NCI-H1105 (cell line): ENCODE measurements at places on chromosomes 3 and 15.
A peak's percentile ranks its signal among the peaks of the same experiment; 100 is the strongest.

DNA sequence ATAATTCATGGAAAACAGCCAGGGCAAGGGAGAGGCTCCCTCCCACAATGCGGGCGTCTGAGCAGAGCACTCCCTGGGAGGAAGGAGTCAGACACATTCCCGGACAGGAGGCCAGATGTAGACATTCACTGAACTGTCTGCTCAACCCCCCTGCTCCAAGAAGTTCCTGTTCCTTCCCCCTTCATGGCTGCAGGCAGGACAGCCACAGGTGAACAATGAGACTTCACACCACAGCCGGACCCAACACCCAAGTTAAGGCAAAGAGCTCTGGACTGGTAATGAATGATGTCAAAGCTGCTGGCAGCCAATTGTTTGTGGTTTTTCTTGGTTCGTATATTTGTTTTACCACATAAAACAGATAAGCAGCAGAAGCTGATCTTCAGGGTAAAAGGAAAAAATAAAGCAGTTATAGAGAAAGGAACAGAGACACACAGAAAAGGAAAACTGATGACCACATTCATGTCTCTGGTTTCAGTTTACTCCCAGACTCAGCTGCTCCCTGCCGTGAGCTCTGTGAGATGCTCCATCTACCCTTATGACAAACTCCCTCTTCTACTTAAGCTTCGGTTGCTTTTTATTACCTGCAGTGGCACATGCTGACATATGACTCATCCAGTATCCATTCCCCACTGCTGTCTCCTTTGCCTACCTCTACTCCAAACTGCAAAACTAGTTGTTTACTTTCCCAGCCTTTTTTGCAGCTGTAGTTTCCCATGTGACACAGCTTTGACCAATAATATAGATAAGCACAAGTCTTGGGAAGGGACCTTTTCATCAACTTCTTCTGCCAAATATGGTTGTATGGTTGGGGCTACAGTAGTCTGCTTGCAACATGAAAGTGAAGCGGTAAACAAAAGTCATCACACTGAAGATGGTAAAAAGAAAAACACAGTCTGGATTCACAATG lies 33.1 kb downstream of the DZIP1L start:
- DNase-seq, result no peak

DNA sequence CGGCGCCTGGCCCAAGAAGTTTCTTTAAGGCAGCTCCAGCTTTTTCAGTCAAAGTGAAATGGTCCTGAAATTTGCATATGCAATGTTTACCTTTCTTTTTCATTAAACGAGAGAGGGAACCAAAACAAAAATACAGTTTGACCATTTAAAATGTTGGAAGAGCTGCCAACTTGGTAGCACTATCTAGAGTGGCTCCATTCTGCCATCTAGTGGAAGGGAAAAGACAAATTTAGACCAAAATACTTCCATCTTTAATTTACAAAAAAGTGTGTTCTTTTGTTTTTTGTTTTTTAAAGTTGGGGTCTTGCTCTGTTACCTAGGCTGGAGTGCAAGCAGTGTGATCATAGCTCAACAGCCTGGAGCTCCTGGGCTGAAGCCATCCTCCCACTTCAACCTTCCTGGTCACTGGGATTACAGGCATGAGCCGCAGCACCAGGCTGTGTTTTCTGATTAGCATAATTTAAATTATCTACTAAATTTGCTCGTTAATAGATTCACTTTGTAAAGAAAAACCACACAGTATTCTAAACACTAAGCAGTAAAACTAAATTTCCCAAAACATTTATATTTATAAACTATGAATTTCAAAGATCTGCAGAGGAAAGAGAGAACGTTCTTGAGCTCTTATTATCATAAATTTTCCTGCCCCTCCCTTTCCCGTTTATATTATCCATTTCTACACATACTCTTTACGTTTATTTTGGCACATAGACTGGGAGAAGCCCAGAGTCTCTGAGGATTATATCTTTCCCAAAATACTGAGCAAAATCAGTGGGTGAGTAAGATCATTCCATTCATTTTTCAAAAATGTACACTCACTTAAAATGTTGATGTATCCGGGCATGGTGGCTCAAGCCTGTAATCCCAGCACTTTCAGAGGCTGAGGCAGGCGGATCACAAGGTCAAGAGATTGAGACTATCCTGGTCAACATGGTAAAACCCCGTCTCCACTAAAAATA lies 15.4 kb upstream of the RFC4 start:
- peak; percentile 54 for DNase-seq

- no peak for DNase-seq
Measured at GRCh38 chr15:56199038-56199437, 44.6 kb downstream of the RFX7 start.

DNA sequence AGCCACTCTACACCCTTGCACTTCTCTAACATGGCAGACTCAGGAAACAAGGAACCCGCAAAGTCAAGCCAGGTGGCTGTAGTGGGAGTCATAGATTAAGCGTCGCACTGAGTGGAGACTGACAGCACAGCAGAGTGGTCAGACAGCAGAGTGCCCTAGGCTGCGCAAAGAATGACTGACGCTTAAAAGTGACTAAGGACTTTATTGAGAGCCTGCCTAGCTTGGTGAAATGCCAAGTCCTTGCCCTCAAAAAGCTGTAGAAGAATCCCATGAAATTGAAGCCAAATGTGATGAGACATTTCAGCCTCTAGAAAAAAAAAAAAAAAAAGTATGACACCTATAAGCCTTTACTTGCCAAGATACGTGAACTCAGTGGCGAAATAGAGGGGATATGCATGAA lies 30.2 kb downstream of the NCEH1 start:
- DNase-seq, result no peak

DNA sequence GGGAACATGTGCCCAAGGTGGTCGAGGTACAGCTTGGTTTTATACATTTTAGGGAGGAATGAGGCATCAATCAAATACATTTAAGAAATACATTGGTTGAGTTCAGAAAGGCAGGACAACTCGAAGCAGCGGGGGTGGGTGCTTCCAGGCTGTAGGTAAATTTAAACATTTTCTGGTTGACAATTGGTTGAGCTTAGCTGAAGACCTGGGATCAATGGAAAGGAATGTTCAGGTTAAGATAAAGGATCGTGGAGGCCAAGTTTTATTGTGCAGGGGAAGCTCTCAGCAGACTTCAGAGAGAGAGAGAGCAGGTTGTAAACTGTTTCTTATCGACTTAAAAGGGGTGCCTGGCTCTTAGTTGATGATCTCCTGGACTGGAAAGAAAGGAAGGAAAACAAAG lies 11.3 kb downstream of the CPN2 start:
- no peak for DNase-seq

GRCh38 chr3:9826815-9827573 lies 16.8 kb downstream of the RPUSD3 start:
- DNase-seq, result no peak

GRCh38 chr3:16720367-16720940 lies 115.2 kb upstream of the DAZL start:
- no peak for DNase-seq

- no peak for DNase-seq
Measured at GRCh38 chr3:187522890-187523289, 147.3 kb downstream of the SST start.

GRCh38 chr3:39524107-39524506 lies 56.6 kb downstream of the MOBP start:
- DNase-seq, result no peak

DNA sequence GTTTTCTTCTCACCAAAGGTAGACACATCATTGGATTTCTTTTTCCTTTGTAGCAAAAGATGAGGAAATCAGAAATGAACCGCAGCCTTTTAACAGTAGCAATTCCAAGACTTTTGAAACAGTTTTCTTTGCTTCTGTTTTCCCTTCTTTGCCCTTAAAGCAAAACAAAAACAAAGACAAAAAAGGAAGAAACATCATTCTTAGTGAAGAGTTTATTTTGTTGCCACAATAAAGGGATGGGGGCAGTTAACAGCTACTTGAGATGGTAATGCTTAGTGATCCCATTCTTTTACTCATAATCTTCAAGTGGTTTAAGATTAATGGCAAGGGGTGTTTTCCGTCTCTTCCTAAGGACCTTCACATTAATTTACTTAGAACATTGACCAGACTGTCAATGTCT lies 218.8 kb downstream of the MEIS2 start:
- DNase-seq, result no peak

DNA sequence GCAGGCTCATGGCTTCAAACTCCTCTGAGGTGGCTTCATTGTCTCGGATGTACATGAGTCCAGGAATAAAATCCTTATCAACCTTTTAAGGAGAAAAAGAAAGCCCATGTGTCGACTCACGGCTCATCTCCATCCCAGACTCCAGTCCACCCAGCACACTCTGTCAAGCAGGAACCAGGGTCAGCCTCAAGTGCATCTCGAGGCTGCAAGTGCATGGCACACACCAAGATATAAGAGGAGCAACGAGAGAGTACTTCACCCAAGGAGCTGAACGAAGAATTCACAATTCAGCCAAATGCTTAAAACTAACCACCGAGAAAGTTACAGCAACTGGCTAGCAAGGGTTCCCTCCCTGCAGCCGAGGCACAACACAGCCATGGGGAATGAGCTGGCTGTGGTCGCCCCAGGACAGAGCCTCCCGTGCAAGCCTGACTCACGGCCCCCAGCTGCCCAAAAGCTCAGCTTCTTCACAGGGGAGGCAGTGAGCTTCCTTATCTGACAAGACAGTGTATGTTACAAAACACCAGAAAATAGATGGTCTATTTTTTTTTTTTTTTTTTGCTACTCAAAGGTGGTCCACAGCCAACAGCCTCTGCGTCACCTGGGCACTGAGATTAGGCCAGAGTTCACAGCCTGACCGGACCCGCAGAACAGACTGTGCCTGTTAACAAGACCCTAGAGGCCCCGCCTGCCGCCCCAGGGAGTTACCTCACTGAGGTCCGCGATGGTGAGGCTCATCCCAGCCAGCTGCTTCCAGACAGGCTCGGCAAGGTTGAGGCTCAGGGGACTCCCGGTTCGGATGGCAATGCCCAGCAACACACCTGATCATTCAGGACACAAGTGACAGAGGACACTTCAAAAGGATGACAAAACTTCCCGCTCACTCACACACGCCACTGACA lies 15.9 kb upstream of the OCA2 start:
- DNase-seq, result no peak

DNA sequence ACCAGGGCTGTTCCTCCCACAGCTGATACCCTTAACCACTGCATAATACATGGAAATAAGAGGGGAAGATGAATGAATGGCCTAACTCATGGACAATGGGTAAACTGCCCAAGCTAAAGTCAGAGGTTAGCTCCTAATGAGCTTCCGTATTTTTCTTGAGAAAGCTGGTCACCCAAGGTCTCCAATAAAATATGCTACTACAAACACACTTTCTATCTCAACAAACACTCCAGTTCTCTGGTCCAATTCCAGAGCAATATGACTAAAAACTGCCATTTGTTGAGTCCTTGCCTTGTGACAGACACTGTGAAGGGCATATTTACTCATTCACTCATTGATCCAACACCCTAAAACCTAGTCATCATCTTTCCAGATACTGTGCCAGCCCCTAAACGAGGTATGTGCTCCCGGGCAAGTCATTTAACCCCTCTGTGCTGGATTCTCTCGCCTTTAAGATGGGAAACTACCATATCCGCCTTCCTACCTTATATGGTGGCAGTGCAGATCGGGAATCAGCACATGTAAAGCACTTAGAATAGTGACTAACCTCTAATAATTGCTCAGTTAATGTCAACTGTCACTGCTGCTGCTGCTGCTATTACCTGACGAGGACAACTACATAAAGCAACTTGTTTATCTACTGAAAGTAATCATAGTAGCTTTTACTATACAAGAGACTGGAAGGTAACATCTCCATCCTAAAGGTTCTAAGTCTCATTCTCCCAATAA lies 89.1 kb downstream of the XXYLT1 start:
- DNase-seq, result no peak

- DNase-seq, result no peak
Measured at GRCh38 chr15:74809956-74810355, 2.7 kb upstream of the LMAN1L start.

GRCh38 chr3:189301479-189301878 lies 129.7 kb downstream of the TPRG1 start:
- DNase-seq, result no peak

DNA sequence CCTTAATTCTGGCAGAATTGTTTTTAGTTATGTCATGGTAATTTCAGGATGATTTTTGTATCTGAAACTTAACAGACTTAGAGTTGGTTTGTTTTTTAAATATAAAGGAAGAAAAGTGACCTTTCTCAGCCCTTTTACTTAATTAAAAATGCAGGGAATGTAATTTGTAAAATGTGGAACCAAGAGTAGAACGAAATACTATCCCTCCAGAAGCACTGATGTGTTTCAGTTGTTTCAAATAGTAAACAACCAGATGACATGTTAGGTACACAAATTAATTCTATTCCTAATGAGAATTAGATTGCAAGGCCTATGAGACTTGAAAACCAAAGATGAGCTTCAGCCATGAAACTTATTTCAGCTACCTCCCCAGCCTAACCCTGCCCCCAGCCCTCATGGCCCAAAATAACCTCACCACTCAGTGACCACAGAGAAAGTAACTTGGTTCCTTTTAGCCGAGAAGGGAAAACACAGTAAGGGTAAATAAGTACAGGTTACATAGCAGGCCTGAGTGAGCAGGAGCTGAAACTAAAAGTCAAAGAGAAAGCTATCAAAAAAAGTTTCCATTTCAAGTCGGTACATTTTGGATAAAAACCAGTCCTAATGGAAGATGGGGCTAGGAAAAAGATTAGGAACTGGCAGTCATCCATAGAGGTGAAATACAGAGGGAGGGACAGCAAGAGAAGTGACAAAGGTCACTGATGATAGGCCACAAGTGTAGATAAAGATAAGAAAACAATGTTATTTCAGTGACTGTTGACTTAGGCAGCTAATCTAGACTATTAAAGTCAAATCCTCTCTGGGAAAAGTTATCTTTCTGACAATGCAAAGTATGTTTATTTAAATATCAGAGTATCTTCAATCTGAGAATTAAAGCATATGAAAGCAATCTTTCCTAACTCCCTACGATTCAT lies 23.2 kb downstream of the SENP8 start:
- no peak for DNase-seq

- DNase-seq, result no peak
Measured at GRCh38 chr15:29259233-29259632, 10.4 kb downstream of the NSMCE3 start.

GRCh38 chr15:63020759-63021430 lies 21.7 kb upstream of the TPM1 start:
- no peak for DNase-seq

DNA sequence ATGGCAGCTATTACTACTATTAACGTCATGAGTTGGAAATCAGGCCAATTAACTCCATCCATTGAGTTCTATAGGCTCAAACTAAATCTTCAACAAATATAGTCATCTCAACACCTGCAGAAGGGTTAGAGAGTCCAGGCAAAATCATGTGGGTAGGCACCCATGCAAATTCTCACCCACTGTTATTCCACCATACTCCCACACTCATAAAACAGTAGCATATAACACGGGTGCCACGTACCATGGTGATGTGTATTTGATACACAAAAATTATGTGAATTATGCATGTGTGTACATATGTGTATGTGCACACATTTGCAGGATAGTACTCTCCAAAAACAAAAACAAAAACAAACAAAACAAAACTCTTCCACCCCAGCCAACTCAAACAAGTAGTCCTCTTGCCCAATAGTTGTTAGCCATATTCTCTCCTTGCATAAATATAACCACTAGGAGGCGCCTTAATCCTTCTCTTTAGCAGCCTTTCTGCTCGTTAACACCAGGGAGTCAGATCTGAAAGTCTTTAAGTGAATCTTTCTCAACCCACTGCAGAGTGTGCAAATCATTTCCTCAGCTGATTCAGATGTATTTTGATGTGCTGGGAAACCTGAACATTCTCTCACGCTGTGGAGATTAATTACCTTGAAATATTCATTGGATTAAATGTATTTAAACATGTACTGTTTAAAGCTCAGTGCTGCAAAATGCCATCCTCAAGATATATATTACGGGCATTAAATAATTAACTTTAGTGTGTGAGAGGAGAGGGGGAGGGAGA lies 38.0 kb upstream of the COPB2 start:
- DNase-seq, result peak; percentile 90
